ENCODE measurements at places on chromosomes 6 and 20.

- no peak for DNase-seq
Measured at GRCh38 chr6:40568062-40568708, 19.0 kb downstream of the LRFN2 start.

DNA sequence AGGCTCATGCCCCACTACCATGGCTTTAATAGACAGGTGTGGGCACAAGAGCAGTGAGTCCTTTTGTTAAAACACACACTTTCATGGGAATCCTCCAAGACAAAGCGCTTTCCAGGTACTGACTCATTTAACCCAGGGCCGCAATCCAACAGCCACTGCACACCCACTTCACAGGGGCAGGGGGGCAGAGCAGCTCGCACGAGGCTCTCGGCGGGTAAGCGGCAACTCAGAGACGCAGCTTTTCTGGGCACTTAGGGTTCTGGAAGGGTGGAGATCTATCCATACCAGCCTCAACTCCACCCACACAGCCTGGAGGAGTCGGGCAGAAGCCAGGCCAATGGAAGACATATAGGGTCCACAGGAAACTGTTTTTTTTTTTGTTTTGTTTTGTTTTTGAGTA lies 28.6 kb downstream of the PSMG4 start:
- no peak for DNase-seq

DNA sequence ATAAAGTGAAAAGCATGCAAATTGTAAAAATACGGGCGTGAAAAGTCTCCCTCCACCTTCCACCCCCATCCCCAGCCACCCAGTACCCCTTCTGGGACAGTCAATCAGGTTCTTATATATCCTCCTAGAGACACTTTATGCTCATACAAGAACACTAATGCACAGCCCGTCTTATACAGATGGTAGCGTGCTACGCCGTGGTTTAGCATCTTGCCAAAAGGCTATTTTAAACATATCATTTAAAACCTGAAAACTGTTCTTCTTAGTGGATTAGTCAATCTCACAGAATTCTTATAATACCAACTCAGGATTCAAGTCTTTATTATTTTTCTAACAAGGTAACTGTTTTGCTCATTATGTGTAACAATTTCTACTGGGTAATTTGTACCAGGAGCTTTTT lies 57.2 kb upstream of the MRPS10 start:
- no peak for DNase-seq

DNA sequence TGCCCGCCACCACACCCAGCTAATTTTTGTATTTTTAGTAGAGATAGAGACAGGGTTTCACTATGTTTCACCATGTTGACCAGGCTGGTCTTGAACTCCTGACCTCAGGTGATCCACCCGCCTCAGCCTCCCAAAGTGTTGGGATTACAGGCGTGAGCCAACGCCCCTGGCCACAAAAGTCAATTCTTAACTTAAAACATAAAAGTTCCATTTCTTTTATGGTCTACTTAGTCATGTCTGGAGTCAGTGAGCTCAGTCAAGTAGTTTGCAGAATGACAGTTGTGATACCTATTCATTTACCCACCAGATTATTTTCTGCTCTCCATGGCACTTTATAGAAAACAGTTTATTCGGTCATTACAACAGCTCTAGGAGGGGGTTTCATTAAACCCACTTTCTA lies 103.1 kb upstream of the ESR1 start:
- DNase-seq: no peak

DNA sequence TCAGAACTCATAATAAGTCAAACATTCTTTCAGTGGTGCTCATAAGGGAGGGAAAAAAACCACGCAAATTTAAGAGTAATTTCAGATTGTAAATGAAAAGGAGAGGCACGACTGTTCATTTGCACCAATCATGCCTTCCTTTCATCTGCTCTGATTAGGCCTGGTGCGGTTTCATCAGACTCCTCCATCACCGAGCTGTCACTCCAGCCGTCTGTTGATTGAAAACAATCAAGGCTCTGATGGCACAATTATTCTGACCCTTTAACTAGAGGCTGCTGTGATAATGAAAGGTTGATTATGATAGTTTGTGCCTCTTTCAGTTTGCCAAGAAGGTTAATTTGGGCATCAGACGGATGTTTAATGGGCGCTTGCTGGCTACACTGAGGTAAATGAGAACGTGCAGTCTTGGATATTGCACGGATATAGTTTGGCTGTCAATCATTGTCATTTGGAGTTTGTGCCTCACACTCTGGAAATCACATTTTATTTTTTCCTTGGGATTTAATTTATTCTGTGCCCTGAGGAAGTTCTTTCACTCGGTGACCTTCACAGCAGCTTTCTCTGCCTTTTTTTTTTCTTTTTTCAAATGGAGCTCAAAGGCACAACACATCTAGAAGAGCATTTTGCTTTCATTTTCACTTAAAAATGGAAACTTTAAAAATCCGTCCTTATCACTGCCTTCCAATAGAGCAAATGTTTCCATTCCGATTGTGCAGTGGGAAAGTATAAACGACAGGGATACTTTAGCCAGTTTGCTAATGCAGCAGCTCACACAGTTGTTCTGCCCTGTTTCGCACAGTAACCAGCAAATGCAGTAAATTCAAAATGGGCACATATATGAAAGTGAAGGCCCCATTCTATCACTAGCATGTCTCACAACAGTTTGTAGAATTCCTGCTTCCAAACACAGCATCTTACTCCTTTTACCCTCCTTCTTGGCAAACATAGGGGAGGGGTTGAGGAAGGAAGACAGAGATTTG lies 172.8 kb downstream of the KLHL32 start:
- no peak for DNase-seq

DNA sequence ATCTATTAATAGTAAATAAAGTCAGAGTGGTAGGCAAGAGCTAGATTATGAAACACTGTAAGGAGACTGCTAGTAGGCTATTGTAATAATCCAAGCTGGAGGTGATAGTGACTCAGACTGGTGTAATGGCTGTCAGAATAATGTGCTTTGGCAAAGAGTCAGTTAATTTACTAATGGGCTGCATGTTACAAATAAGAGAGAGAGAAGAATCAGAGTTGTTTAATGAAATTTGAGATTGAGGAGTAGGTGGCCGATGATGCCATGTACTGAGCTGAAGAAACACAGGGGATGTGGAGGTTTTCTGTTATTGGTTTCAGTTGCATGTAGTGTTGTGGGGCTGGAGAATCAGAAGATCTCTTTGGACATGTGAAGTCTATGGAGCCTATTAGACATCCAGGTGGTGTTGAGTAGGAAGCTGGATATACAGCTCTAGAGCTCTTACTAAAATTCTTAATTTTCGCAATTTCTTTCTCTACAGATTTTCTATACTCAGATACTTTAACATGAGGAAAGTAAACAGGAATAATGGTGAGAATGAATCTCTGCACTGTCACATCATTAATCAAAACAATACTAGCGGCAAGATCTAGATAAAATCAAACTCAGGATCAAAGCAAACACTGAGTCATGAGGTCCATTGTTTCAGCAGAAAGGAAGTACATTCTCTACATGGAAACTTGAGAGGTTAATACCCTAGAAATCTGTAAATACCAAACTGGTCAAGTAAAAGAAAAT lies 167.7 kb downstream of the SIM1 start:
- DNase-seq: no peak

- DNase-seq: no peak
Measured at GRCh38 chr6:132495604-132496079, 17.3 kb downstream of the STX7 start.

DNA sequence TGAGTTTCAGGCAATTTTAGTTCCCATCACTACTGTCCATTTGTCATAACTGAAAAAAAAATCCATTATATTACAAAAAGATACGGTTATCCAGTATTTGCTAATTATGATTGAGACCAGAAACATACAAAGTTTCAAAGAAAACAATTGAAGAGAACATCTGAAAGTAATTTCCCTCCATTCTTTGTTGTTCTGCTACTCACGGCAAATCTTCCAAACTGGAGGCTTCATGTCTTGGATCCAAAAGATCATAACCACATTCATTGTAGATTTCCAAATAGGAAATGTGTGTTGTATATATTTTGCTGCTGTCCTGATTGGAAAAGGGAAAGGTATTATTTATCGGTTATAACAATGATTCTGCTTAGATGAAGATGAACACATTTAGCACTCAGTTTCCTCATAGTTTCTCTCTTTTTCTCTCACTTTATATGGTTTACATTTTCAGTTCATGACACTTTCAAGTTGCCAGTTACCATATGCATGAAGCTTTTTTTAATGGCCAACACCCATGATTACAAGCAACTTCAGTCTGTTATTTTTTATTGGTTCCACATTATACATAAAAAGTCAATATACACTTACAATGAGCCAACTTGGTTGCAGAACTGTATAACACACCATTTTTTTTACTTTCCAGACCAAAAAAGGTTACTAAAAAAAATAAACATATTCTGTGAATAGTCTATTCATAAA lies 90.4 kb downstream of the KIF6 start:
- DNase-seq: no peak

- DNase-seq: no peak
Measured at GRCh38 chr20:62303062-62303339, 204 bp downstream of the ADRM1 start.

GRCh38 chr6:38493931-38494547 lies 145.7 kb downstream of the BTBD9 start:
- DNase-seq: peak; percentile 63

DNA sequence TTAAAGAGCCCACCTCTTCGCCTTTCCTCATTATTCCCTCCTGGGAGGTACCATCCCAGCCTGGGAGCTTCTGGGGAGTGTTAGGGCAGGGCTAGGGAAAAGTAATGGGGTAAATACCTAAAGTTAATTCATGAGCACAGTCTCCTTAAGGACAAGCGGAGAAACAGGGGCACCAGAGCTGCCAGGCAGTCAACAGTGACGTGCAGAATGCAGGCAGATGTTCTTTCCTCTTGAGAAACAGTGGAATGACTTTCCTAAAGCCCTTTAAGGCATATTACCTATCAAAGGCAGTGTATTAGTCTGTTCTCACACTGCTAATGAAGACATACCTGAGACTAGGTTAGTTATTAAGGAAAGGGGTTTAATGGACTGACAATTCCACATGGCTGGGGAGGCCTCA lies 76.3 kb downstream of the RNF144B start:
- no peak for DNase-seq

- no peak for DNase-seq
Measured at GRCh38 chr6:143864234-143864633, at the start of gene ZC2HC1B. TSS of gene ZC2HC1B (plus strand) at chr6:143864474. CDS start at chr6:143864540, 66 bp downstream.

DNA sequence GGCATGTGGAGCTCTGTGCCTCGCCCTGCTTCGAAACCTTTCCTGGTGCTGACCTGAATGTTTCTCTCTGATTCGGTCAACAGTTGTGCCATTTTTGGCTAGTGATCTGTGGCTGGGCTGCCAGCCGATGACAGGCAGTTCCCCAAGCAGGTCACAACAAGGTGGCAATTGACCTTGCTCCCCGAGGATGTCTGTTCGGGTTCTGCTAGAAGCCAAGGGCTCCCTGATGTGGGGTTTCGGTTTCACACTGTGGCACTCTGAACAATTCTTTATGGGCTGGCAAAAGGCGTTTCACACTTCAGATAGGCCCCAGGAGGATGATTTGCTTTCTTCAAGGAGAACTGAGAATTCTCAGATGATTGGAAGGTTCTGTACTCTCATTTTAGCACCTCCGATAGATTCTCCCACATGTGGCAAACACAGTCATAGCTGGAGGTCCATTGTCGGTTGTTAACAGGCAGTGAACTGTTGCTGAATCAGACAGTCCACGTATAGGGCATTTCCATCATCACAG lies 135.6 kb downstream of the SLC24A3 start:
- DNase-seq: no peak

DNA sequence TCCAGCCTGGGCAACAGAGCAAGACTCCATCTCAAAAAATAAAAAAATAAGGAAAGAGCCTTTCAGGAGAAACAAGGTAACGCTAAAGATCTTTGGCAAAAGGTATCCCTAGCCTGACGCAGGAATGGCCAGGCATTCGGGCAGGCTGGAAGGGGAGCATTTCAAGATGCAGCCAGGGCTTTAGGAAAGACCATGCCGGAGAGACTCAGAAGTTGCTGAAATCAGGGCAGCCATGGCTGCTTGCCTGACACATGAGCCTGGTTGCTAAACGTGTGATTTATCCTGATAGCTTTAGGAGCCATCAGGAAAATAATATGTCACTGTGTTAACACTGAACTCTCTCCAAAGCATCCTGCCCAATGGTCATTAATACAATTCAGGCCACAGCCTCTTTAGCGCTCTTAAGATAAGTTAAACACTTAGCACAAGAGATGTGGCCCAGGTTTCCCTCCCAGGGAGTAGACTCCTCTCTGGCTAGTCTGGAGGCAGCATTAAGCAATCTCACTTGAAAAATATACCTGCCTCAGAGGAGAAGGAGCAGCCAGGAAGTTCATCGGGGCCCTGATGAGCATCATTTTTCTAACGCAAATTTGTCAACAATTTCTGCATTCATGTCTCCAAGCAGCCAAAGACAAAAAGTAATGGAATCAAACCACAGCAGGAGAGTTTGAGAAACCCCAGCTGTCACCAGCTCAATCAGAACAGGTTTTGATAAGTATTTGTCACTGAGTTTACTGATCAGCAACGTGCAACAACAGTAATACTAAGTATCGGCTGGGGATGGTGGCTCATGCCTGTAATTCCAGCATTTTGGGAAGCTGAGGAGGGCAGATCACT lies 200.0 kb downstream of the ZMYND8 start:
- DNase-seq: no peak

- DNase-seq: peak; percentile 64
Measured at GRCh38 chr6:32692019-32692418, 25.6 kb upstream of the HLA-DQB1 start.
